Left renal cortex interstitium (tissue), 4 donors: ENCODE measurements at places on chromosomes 3 and 15.

DNA sequence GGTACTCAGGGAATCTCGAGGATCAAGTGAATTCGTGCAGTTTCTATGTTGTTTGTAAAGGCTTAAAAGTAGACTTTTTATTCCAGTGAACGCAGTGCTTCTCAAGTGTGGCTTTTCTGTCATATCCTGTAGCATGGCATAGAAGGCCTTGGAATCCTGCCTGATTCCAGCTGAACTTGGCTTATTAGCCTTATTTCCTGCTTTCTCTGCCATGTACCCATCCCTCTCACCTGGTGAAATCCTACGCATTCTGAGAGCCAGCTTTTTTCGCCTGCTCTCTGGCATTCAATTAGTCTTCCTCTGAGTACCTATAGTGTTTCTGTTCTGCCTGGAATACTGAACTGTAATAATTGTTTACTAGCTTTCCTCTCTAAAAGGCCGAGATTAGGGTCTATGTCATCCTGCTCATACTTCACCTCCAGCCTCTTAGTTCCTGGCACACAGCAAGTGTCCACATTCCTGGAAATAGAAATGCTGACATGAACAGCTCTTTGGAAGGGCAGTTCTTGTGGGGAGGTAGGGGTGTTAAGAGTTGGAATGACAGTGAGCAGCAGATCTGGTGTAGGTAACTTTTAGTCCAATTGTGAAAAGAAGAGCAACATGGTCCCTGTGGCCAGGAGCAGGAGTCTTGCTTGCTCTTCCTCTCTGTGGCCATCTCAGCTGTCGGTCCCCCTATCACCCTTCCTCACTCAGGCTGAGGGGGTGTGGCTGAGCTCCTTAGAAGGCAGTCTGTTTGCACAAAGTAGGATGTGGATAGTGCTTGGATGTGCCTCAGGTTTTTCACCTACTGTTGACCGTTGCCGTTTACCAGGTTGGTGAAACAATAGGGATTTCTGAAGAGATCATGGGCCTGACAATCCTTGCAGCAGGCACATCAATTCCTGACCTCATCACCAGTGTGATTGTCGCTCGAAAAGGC is 30.4 kb downstream of the SLC24A1 start:
- no peak for DNase-seq

DNA sequence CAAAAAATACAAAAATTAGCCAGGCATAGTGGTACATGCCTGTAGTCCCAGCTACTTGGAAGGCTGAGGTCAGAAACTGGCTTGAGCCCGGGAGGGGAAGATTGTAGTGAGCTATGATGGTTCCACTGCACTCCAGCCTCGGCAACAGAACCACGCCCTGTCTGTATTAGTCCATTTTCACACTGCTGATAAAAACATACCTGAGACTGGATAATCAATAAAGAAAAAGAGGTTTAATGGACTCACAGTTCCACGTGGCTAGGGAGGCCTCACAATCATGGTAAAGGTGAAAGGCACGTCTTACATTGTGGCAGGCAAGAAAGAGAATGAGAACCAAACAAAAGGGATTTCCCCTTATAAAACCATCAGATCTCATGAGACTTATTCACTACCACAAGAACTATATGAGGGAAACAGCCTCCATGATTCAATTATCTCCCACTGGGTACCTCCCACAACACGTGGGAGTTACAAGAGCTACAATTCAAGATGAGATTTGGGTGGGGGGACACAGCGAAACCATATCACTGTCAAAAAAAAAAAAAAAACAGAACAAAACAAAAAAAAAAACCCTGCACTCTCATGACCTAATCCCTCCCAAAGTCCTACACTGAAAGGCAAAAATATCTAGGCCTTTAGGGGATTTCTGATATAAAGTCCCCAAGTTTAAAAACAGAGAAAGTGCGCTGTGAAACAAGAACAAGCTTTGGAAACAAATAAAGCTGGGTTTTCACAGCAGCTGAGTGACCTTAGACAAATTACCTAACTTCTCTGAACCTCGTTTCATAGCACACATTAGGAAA is 224.7 kb downstream of the IGSF11 start:
- no peak for DNase-seq

DNA sequence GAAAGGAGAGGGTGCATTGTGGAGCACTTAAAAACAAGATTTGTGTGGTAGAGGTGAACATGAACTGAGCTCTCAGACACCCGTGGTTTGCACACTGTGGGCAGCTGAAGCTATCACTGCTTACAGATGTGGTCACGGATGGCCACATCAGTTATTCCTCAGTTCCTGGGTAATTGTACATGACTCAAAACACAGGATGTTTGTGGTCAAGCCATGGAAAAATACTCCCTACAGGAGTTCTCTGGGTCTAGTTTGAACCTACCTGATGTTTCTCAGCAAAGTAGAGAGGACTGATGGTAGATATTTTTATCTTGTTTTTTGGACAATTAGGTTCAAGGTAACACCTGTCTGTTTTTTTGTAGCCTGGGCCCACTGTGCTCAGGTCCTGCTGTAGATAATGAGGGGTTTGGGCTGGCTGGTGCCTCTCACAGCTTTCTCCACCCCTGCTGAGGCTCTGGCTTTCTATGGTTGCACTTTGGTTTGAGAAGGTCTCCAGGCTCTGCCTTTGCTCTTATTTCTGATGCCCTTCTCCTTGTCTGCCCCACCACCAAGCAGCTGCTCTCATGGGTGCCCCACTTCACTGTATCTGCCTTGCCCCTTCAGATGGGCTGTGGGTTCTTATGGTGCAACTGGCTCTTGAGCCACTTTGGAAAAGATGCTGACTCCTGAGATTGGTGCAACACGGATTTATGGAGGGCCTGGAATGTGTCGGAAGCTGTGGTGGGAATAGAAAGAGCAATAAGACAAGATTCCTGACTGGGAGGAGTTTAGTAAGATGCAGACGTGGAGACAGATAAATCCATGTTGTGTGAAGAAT is 40.1 kb downstream of the CDCP1 start:
- DNase-seq, result no peak

DNA sequence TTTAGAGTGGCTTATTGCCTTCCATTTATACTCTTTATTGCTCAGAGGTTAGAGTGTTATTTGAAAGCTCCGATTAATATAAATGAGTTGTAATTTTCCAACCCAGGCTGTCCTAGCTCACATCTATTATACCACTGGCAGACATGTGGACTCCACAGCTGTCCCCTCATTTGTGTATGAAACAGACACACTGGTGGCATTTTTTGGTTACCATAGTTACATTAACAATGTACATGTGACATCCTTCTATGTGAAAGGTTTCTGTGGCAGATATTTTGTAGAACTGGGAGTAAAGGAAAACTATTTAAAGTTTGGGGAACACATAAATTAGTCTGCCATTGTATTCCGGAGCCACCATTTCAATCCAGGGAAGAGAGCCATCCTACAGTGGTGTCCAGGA is 5.3 kb downstream of the LRRN1 start:
- DNase-seq, result no peak

DNA sequence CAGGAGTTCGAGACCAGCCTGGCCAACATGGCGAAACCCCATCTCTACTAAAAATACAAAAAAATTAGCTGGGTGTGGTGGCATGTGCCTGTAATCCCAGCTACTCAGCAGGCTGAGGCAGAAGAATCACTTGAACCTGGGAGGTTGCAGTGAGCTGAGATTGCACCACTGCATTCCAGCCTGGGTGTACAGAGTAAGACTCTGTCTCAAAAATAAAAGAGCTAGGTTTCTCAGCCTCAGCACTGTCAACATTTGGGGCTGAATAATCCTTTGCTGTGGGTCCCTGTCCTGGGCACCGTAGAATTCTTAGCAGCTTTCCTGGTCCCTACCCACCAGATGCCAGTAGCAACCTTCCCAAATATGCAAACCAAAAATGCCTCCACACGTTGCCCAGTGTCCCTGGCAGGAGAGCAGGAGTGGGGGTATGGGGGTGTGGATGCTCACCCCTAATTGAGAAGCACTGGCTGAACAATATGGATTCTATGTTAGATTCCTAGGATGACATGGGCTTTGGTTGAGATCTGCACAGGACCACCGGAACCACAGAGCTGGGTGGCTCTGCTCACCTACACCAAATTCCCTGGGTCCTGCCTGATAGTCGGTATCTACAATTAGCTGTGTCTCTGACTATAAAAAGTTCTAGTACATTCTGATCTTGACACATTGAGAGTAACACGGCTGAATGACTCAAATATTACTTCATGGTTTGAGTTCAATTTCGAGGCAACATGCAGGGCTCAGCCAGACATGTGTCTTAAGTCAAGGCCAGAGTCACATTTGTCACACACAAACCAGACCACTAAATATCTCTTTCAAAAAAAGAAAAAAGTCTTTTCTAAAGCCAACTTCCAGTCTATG is 577.0 kb upstream of the MDFIC2 start:
- no peak for DNase-seq

DNA sequence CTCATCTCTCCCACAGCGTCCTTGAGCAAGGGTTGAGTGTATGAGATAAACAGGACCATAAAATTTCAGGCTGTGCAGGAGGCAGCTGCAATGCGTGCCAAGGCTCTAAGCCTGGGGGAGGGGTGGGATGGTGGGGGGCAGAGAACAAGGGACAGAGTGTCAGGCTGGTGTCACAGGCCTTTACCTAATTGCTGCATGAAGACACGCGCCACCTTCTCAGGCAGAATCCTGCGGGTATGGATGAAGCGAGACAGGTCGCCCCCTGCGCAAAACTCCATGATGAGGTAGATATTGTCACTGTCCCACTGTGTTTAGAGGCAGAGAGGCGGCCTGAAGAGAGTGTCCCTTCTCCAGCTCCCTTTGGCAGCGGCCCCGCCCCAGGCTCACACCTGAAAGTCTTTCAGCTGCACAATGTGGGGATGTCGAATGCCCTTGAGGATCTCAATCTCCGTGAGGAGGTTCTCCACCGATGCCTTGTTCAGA is 1.0 kb downstream of the ULK3 start:
- no peak for DNase-seq

DNA sequence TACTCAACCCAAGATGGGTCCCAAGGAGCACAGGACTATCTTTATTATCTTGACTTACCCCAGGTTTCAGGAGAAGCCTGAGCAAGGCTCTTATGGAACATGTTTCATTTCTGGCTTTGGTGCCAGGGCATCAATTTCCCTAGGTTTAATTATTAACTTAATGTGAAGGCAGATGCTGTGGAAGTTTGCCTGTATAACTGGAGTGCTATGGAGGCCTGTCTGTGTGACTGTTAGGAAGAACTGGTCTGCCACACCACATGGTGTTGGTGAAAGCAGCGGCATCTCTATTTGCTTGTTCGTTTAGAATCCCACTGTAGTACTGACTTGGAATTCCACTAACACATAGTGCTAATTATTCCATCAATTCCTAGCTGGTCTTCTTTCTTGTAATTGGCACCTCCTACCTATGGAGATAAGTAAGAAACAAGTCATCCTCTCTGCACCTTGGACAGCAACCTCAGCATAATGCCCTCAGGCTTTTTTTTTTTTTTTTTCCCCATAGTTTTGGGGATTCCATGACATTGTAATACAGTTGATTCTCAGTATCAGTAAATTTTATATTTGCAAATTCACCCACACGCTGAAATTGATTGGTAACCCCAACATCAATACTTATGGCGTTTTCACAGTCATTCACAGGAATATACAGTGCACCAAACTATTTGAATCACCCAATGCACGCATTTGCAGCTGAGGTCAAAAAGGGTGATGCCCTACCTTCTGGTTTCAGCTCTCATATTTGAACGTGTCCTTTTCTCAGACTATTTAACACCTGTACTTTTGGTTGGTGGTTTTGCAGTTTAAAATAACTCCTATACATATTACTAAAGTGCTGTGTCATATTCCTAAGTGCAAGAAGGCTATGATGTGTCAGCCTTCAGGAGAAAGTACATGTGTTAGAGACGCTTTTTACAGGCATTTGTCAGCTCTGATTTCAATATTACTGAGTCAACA is 772.8 kb upstream of the LMCD1 start:
- DNase-seq, result no peak

DNA sequence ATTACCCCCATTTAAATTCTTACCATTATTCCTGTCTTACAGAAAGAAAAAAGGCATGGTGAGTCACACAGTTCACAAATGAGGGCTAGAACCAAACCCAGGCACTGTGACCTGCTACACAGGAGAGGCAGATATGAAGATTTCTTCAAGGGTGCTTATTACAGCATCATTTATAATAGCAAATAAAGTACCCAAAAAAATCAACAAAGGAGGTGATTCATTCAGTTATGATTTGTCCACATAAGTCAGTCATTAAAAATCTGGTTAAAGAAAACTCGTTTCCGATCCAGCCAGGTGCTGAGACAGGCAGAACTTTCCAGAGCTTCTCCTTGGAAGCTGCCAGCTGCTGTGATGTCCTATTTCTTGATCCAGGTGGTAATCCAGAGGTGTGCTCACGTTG is 7.5 kb upstream of the LOXL1 start:
- DNase-seq, result no peak

GRCh38 chr15:66144978-66145725 is 108.4 kb downstream of the MEGF11 start:
- no peak for DNase-seq

DNA sequence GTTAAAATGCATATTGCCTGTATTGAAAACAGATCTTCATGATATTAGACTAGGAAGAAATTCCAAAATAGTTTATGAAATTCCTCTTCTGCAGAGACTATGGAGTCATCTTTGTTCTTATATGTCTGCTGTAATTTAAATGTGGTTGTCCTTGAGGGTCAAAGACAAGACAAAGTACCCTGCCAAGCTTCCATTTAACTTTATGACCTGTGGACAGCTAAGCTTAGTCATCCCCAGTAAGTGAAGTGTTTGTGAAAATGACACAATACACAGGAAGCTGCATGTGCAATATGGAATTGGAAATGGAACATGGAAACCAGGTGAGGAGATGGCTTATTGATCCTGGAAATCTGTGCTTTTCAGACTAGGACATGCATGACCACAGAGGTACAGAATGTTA is 68.5 kb upstream of the GBE1 start:
- DNase-seq, result no peak

DNA sequence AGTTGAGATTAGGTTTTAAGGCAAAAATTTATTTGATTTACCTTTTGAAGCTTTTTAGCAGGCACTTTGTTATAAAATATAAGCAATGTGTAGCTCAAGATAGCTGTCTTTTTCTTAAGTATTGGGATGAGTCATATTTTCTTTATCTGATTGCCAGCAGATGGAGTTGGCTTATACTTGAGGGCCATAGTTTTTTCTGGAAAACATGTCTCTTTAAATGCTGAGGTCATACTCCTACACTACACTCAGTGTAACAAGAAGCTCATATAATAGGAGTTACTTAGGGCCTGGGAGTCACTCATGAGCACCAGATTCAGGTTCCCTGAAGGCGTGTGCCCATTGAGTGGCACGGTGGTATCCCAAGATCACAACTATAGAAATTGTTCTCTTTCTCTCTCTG is 579.8 kb downstream of the EDEM1 start:
- DNase-seq, result no peak

GRCh38 chr3:31924610-31925270 is 56.3 kb downstream of the OSBPL10 start:
- DNase-seq, result no peak
